Fibroblast of lung (primary cell): ENCODE measurements at places on chromosomes 13 and 19.
A peak's percentile ranks its signal among the peaks of the same experiment; 100 is the strongest.

DNA sequence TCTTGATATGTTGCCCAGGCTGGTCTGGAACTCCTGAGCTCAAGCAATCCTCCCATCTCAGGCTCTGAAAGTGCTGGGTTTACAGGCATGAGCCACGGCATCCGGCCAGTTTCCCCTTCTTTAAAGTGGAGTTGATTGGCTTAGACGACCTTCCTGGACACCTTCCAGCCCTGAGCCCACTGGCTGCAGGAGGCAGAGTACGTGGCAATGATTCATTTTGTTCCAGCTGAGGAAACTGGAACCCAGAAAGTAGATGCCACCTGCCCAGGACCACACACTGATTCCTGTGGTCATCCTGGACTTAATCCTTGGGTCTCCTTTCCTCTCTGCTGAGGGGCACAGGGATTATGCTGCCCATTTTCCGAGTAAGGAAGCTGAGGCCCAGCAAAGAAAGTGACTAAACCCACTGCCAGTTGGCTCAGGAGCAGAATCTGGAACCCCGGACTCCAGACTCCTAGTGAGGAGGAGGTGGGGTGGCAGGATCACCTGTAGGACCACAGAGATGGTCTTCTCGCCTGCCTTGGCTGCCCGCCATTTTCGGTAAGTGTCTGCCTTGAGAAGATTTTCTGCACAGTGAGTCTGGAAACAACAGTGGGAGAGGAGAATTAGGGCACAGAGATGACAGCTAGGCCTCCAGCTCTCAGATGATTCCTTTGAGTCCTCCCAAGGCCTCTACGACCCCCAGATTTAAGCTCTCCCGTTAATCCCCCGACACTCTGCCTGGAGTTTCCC lies 737 bp downstream of the XRCC1 start:
- peak; percentile 76 for DNase-seq

GRCh38 chr13:99624936-99625540 lies 123.8 kb downstream of the TM9SF2 start:
- no peak for DNase-seq

- DNase-seq = no peak
Observed at GRCh38 chr19:4548238-4548584, 8.4 kb upstream of the LRG1 start.

- peak; percentile 18 for DNase-seq
Observed at GRCh38 chr13:31639443-31640163, 99.7 kb upstream of the RXFP2 start.

- no peak for DNase-seq
Observed at GRCh38 chr19:28065026-28065425, 1147.9 kb downstream of the UQCRFS1 start.

DNA sequence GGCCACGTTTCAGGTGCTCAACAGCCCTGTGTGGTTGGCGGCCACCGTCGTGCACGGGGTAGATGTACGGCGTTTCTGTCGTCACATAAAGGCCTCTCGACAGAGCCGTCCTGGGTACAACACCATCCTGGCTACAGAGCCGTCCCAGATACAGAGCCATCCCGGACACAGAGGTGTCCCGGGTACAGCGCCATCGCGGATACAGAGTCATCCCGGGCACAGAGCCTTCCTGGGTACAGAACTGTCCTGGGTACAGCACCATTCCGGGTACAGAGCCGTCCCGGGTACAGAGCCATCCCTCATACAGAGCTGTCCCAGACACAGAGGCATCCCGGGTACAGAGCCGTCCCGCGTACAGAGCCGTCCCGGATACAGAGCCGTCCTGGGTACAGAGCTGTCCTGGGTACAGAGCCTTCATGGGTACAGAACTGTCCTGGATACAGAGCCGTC lies 222.7 kb upstream of the SOX1 start:
- DNase-seq = no peak

DNA sequence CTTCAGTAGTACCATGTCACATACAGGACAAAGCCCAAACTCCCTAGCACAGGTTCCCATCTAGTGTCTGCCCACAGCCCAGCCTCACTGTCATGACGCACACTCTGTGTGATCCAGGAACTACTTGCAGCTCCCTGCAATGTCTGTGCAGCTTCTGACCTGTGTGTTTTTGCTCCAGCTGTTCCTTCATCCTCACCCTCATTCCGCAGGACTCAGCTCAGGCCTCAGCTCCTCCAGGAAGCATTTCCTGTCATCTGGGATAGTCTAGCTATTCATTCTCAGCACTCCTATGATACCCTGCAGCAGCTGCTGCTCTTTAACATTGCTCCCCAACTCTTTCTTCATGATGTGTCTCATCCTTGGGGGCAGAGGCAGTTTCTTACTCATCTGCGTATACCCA lies 56.1 kb downstream of the ENOX1 start:
- DNase-seq = peak; percentile 7

GRCh38 chr19:18294467-18294864 lies 13.0 kb upstream of the JUND start:
- DNase-seq = peak; percentile 34

GRCh38 chr13:66508153-66508909 lies 721.8 kb downstream of the PCDH9 start:
- DNase-seq = peak; percentile 76

GRCh38 chr13:24263632-24264031 lies 45.7 kb upstream of the C1QTNF9 start:
- peak; percentile 46 for DNase-seq

- no peak for DNase-seq
Observed at GRCh38 chr13:95954266-95954665, 98.9 kb downstream of the UGGT2 start.

DNA sequence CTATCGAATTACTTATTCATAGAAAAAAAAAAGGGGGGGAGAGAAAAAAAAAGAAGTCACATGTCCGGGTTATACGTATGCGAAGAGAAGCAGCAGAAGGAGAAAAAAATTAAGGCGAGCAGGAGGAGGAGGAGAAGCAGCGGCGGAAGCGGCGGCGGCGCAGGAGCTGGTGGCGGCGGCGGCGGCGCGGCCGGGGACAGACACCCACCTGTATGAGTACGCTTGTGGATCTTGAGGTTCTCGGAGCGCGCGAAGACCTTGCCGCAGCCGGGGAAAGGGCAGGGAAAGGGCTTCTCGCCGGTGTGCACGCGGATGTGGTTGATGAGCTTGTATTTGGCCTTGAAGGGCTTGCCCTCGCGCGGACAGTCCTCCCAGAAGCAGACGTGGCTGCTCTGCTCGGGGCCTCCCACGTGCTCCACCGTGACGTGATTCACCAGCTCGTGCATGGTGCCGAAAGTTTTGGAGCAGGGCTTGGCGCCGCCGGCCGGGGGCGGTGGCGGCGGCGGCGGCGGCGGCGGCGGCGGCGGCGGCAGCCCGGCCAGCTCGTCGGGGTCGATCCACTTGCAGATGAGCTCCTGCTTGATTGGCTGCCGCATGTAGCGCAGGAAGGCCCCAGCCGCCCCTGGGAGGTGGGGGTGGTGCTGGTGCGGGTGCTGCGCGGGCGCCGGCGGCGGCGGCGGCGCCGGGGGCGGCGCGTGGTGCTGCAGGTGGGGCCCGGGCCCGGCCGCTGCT lies 1.5 kb downstream of the ZIC5 start:
- peak; percentile 30 for DNase-seq

DNA sequence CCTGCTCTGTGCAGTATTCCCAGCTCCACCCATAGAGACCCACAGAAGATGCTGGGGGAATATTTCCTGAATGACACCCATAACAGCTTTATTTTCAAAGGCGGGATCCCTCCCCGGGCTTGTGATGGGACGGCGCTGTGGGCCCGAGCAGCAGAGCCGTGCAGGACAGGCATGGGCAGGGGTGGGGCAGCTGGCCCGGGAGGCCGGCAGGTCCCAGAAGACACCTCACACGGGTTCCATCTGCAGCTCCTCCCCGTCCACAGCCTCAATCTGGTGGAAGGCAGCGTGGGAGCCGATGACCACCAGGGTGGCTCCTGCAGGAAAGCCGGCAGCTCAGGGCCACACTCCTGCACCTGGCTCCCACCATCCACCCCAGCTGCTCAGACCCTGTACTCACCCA lies 2.5 kb downstream of the RABAC1 start:
- no peak for DNase-seq

- no peak for DNase-seq
Observed at GRCh38 chr13:20049558-20050473, 91.3 kb downstream of the ZMYM2 start.

- peak; percentile 51 for DNase-seq
Observed at GRCh38 chr19:1106841-1107660, 3.3 kb downstream of the GPX4 start.

- peak; percentile 96 for DNase-seq
Observed at GRCh38 chr13:109146912-109147647, 517.7 kb downstream of the MYO16 start.

DNA sequence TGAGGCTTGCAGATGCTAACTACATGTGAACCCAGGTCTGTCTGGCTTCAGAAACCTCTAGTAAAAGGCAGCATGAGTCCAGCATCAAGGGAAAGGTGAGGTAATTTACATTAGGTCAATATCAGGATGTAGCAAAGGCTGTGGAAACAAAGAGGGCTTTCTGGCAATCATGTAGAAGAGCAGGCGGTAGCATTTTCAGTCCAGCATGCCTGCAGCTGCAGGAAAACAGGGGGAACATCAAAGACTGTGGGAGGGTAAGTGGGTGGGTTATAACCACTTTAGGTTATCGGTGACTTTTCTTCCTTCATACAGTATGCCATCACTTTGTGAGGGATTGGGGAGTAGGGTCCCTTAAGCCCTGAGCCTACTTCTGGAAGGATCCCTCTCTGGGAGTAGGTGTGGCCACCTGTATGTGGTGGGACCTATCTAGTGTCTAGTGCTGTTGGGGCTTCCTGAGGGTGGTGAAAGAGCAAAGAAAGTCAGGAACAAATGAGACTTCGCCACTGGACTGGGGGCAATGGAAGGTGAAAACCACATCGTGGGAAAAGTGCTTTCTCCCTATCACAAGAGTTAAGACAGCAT lies 10.8 kb downstream of the SUGP2 start:
- no peak for DNase-seq

DNA sequence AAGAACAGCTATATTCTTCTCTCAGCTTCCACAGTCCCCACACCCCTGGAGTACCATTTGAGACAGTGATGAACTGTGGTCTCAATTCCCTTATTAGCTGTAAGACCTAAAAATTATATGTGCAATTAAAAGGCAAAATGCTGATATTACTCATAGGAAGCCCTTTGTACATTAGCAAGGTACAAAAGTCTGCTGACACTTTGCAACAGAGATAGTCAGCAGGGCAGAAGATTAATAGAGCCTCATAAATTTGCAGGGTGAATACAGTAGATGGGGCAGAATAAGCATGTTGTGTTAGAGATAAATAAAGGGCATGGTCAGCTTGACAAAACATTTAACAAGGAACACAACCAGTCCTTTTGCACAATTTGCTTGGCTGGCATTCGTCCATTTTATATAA lies 210.0 kb upstream of the OBI1 start:
- DNase-seq = no peak

DNA sequence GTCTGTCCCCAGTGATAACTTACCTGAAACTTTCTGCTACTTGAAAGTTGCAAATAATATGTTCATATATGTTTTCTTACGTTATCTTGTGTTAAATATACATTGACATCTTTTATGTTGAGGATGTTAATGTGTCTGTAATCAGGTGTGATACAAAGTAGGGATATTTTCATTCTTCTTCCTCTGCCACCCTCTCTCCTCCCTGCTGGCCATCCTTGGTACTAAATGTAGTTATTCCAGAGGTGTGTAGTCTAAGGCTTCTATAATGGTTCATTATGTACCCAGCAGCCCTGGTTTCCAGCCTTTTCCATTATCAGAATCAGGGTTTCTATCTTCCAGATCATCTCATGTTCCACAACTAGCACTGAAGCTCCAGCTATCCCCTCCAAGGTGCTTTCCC lies 606.7 kb upstream of the KLHL1 start:
- no peak for DNase-seq

DNA sequence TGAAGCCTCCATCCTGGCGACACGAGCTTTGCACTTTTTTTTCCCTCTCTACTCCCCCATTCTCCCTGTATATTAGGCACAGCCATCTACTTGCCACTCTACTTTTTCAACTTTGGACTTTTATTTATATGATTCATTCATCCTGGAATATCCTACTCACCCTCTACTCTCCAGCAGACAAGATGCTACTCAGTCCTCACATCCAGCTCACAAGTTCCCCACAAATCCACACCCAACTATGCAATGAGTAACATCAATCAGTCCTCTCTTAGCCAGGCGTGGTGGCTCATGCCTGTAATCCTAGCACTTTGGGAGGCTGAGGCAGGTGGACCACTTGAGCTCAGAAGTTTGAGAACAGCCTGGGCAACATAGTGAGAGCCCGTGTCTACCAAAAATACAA lies 23.9 kb upstream of the URAD start:
- DNase-seq = no peak

- DNase-seq = peak; percentile 32
Observed at GRCh38 chr13:31236211-31236786, 36.5 kb downstream of the B3GLCT start.

GRCh38 chr19:44626048-44626624 lies 12.8 kb downstream of the IGSF23 start:
- DNase-seq = peak; percentile 86

- no peak for DNase-seq
Observed at GRCh38 chr13:43376596-43376995, 353.2 kb downstream of the DNAJC15 start.

DNA sequence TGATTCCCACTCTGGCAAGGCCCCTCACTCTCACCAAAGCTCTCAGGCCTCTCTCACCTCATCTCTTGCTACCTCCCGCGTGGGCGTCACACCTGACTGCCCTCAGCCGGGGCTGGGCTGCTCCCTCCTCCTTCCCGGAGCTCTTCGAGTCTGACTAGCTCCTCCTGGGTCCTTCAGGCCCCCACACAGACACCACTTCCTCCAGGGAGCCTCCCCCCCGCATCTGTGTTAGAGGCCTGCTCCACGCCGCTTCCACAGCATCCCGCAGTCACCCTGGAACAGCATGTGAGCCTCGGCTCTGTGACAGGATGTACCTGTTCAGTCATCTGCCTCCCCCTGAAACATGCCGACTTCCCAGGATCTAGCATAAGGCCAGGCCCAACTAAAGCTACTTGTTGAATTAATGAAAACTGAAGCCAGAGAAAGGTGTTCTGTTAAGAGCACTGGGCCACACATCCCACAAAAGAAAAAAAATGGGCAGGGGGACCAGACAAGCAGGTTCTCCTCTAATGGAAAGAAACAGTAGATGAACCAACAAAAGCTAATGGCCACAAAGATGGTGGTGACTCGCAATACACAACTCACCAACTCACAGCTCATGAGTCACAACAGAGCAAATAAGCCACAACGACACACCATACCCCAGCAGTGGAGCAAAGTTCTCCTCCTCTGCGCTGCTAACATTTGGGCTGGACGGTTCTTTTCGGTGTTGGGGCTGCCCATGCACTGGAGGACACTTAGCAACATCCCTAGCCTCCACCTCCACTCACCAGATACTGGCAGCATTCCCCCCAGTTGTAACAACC lies 3.0 kb downstream of the PPP6R1 start:
- DNase-seq = peak; percentile 39

- DNase-seq = peak; percentile 11
Observed at GRCh38 chr19:1312767-1313694, 27.4 kb downstream of the EFNA2 start.

GRCh38 chr13:111941845-111942447 lies 125.0 kb upstream of the SOX1 start:
- DNase-seq = no peak

GRCh38 chr19:23787106-23787505 lies 28.4 kb upstream of the ZNF681 start:
- DNase-seq = peak; percentile 10

- DNase-seq = no peak
Observed at GRCh38 chr19:3048190-3048533, 14.1 kb downstream of the TLE5 start.

- DNase-seq = no peak
Observed at GRCh38 chr19:48111280-48111679, 663 bp upstream of the PLA2G4C start.

GRCh38 chr13:19818223-19818842 lies 35.6 kb upstream of the PSPC1 start:
- no peak for DNase-seq
